ENCODE measurements at places on chromosomes 12 and 14.

GRCh38 chr14:68544081-68544892, 248.6 kb downstream of the ZFP36L1 start:
- DNase-seq = no peak

- DNase-seq = peak; percentile 79
Measured at GRCh38 chr12:124493809-124494750, 73.3 kb downstream of the NCOR2 start.

GRCh38 chr12:114529966-114530365, 124.0 kb upstream of the TBX5 start:
- DNase-seq = no peak

- no peak for DNase-seq
Measured at GRCh38 chr12:10331642-10332239, 24.1 kb downstream of the KLRD1 start.

- peak; percentile 71 for DNase-seq
Measured at GRCh38 chr12:64400041-64400440, 4.2 kb upstream of the XPOT start.

DNA sequence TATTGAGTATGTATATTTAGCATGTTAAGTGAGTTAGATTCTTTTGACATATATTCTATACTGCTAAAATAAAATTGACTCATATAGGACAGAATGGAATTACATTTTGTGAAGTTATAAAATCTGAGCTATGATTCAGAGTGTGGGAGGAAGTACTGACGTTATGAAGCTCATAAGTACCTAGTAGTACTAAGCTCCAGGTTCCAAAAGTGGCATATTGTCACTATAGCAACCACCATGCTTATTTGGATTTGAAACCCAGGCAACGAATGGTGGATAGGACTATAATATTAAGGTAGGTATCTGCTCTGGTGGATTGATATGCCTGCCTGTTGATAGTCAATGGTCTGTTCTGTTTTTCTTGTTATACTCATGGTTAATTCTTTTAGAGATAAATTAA, 2.2 kb upstream of the FBXO33 start:
- no peak for DNase-seq

DNA sequence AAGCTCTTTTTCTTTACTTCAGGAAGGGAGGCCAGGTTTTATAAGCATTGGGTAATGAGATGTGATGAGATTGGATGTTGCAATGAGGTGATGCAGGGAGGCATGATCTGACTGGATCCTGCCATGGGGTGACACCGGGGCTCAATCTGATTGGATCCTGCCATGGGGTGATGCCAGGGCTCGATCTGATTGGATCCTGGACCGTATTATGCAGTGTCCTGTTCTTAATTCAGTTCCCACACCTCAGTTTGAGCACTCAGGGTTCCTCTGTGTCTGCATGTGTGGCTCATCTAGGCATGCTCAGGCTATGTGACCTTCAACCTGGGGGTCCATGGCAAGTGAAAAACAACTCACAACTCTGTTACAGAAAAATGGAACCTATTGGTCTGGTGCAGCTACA, 166.4 kb downstream of the SLC15A4 start:
- DNase-seq = no peak

- DNase-seq = no peak
Measured at GRCh38 chr12:125280482-125281377, 215.5 kb downstream of the AACS start.

- DNase-seq = no peak
Measured at GRCh38 chr14:96238676-96239265, 17.2 kb upstream of the BDKRB1 start.

GRCh38 chr14:103143506-103143905, 20.2 kb downstream of the TNFAIP2 start:
- no peak for DNase-seq

- DNase-seq = no peak
Measured at GRCh38 chr14:93105362-93105761, 10.4 kb downstream of the ITPK1 start.

DNA sequence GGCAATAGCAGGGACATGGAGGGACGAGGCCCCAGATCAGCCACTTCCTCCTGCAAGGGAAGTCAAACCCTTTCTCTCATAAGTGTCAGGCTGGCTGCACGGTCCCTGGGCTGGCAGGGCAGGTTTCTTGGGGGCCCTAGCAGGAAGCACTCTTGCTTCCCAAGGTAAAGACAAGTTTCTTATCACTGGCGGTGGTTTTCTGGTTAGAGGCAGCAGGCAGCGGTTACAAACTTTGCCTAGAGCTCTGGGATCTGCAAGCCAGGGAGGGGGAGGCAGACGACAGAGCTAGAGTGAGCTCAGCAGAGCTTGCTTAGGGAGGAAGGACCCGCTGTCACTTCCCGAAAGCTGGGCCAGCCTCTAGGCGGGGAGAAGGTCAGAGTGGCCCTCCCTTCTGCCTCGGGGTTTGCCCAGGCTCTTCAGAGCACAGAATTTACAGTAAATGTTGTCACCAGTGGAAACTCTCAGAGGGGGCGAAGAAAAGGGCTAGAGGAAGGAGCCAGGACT, 20.4 kb downstream of the BATF start:
- DNase-seq = peak; percentile 92

- no peak for DNase-seq
Measured at GRCh38 chr14:74531006-74531405, 37.4 kb downstream of the ISCA2 start.

DNA sequence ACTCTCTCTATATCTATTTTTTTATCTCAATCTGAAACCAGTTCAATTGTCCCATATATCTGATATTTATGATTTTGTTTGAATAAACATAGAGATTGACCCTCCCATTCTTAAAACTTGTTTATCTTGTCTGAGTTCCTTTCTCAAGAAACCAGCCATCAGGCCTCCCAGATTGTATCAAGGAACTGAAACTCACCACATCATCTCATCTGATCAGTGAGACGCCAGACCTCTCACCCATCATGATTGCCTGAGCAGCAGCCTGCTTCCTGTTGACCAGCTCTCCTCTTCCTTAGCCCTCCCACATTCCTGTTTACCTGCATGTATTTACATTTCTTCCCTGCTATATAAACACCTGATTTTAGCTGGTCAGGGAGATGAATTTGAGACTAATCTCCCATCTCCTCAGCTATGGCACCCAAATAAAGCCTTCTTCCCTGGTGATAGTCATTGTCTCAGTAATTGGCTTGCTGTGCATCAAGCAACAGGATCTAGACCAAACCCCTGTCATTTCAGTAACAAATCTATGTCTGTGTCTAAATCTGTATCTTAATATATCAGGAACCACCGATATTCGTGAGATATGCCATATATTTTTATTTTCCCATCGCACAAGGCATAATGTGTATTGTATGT, 323.6 kb downstream of the TMTC2 start:
- no peak for DNase-seq

DNA sequence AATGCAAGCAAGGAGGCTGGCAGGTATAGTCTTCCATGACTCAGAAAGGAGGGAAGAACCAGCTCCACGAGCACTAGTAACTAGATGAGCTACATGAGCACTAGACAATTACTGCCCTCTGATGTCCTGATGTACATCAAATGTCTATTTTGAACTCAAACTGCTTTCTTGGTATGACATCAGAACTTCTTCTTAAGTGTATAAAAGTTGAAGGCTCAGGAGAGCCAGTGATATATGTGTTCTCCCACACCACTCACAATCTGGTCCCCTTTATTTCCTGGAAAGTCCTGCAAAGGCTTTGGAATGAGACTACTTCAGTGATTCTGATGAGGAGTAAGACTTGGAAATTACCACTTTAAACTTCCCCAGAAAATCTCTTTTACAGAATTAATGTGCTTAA, 18.5 kb upstream of the DHRS7 start:
- DNase-seq = no peak

GRCh38 chr12:98456041-98456440, 59.3 kb upstream of the TMPO start:
- no peak for DNase-seq

DNA sequence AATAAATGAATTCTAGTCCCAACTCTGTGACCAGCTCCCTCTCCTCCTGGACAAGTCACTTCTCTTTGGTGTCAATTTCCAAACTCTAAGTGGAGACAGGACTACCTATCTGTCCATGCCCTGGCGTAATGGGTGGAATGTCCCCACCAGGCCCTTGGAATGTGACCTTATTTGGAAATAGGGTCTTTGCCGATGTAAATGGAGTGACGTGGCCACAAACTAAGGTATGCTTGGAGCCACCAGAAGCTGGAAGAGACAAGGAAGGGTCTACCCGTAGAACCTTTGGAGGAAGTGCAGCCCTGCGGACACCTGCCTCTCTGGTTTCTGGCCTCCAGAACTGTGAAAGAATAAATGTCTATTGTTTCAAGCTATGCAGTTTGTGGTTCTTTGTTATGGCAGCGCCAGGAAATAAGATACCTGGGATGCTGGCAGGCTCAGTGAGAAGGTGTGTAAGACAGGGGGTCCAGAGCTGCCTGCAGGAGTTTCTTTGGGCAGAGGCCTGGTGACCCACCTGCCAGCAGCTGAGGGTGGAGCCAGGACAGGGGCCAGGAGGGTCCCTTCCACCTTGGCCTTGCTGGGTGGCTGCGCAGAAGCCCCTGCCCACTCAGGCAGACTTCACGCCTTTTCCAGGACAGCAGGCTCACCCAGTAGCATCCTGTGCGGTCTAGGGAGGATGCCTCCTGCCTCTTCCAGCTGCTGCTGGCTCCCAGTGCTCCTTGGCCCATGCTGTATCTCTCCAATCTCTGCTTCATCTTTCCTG, 45.8 kb downstream of the ARL6IP4 start:
- DNase-seq = no peak

DNA sequence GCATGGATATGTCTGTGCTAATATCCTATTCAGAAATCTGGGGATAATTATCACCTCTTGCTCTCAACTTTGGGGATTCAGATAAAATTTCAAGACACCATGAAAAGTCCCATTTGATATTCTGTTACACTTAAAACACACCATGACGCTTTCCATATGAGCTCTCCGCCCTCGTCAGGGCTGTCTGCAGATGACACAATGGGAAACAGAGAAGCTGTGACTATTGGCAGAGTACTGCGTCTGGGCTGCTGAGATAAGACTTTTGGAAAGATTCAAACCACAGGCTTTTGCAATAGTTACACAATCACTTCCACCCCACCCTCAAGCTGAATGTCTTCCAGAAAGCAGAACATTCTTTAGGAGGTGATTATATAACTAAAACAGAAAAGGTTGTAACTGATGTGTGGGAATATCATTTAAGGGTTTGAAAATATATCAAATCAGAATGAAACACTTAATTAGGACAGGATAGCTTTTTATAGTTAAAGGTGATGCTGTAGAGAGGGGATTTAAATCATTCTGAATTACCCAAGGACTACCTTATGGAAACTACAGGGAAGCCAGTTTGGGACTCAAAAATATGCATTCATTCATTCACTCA, 75.3 kb upstream of the TMPO start:
- no peak for DNase-seq

DNA sequence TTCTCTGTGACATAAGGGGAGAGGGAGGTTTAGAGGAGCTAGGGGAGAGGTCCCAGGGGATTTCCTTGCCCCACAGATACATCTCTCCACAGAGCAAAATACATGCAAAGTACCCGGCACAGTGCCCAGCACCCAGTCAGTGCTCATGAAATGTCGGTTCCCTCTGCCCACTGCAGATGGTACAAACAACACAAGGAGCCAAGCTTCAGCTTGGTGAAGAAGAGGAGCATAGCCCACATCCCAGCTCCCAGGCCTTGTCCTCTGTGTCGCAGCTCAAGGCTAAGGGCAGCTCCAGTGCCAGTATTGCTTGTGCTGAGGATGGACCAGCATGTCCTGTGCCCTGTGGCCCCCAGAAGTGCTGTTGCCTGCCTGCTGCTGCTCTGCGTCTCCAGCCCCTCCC, 35.0 kb upstream of the FKBP4 start:
- DNase-seq = no peak

DNA sequence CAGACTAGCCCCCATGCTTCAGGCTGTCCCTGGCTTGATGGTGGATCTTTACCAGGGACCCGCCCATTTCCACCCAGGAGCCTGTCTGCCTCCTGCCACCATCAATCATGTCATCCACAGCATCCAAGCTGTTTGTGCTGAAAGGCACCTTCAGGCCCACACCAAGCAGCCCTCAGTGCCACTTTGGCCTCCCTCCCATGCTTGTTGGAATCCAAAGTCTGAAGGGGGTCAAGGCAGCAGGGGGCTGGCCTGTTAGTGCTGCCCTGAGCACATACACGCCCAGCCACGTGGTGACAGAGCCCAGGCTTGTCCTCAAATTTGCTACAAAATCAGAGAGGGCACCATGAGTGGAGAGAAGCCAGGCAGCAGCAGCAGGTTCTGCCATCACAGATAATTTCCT, 1146.8 kb downstream of the FSCB start:
- DNase-seq = no peak

GRCh38 chr12:5503774-5504173, 71.9 kb downstream of the NTF3 start:
- no peak for DNase-seq

- no peak for DNase-seq
Measured at GRCh38 chr14:87079416-87079815, 913.6 kb downstream of the GALC start.

- DNase-seq = no peak
Measured at GRCh38 chr14:104434214-104435076, 145.1 kb upstream of the C14orf180 start.

DNA sequence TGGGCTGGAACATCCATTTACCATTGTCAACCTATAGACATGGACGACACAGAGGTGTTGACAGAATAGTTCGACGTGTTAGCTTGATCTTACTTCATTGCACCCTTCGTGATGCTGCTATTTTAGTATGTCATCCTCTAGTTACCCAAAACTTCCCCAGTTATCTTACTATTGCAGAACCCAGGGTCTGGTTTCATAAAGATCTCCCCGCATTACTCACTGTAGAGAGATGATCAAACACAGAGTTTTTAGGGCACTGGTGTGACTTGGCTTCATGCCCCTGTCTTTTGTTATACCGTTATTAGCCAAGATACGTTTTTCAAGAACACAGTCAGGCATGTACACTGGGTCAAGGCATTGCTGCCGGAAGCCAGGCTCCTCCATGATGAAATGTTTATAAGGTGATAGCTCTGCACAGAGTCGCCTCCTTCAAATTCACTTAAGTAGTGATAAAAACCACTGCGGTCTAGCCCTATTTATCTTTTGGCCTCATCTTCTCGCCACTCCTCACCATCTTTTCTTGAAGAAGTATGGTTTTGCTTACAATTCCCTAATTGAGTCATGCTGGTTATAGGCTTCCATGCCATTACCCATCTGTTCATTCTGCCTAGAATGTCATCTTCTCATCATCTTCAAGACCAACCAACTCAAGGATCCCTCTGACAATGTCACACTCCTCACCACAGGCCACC, 1127.9 kb downstream of the VRK1 start:
- DNase-seq = no peak

DNA sequence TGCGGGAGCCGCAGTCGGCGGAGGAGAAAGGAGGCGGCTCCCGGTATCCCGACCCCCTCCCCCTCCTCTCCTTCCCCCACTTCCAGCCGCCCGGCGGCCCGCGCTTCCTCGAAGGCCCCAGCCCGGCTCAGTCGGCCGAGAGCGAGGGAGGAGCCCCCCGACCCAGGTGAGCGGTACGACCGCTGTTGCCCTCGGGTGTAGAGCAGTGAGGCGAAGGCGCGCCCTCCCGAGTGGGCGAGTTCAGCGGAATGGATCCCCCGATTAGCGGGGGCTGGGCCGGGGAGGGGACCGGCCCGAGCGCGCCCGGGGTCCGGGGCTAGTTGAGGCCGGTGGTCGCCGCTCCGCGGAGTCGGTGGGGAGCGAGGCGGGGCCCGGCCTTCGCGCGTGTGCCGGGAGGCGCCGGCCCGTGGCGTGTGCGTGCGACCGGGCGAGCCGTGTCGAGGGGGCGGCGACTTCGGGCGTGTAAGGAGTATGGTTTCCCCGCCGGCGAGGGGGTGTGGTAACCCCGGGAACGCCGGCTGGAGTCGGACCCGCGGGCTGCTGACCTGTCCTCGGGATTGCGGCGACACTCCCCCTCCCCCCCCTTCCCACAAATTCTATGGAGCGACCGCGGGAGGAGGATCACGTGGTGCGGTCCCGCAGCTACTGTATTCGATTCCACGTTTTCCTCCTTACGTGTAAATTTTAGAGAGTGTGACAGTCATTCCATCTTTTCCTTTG, 501 bp downstream of the RIMKLB start:
- peak; percentile 82 for DNase-seq

Measured in activated effector memory CD4-positive, alpha-beta T cell treated with anti-CD3 and anti-CD28 coated beads, Interleukin-2, amount 50 U/mL, for 16 hours (primary cell).